NK-92 treated with Interleukin-12 subunit alpha and Interleukin-12 subunit beta, amount 100 ng/mL, for 24 hours (cell line): ENCODE measurements at places on chromosomes 13 and 19.

GRCh38 chr13:79663977-79664636 is 183.2 kb downstream of the NDFIP2 start:
- no peak for DNase-seq

- no peak for DNase-seq
These were observed 3.8 kb downstream of the CNOT3 start for GRCh38 chr19:54141356-54141755.

DNA sequence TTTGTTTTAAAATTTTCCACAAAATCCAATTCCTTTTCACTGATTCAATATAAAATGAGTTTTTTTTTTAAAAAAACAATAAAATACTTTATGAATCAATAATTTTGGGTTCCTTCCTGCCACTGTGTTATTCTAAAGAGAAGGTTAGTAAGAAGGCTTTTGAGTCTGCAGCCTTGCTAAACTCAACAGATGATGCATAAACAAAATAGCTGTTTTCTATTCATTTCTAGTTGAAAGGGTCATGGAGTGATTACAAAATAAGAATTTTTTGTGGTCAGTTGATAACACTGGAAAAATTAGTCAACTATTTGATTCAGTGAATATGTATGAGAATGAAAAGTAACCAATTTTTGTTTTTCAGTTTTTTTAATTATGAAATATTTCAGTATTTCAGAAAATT is 169.9 kb downstream of the VWA8 start:
- DNase-seq, result no peak

DNA sequence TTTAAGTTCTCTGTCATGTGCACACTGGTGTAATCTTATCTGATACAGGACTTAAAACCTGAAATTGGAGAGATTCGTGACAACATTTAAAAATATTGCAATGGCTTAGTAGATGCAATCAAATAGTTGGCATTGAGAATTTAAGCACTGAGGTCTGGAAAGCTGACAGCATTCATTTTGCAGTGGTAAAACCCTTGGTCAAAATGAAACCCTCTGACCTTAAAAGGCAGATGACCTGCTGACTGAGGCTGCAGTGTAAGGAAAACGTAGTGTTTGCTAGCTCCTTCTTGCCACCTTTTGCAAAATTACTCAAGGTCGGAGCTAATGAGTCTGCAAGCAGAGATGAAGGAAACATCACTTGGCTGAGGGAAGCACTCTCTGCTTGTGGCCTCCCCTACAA is 150.6 kb downstream of the KCTD12 start:
- no peak for DNase-seq

GRCh38 chr19:50412419-50412818 is 6.3 kb upstream of the SPIB start:
- no peak for DNase-seq

GRCh38 chr19:34733266-34733745 is 737 bp upstream of the ZNF181 start:
- no peak for DNase-seq

DNA sequence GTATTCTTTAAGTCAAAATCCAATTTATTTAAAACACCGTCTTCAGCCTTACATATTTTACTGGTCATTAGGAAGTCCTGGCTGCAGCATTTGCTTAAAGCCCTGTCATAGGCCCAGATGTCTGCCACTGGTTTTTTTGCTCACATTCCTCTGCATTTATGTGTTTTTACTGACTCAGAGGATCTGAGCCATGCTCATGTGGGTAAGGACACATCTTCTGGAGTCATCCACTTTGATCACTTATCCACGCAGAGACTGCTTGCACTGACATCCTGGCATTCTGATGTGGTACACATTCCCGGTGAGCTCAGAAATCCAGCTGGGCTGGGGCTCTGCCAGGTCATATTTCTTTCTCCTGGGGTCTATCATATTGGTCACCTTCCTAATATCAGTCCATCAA is 531.7 kb upstream of the ARGLU1 start:
- no peak for DNase-seq
